Skin of body (tissue), 3 donors: ENCODE measurements at places on chromosomes 13 and 19. TPM values are rescaled to one million over a fixed set of nuclear protein-coding genes. Genes with fewer than 3 reads are reported as not detected.

TYROBP gene
- total RNA-seq, result 14.1 TPM

YJEFN3 gene
- 0.69 TPM for total RNA-seq

PDE4C gene
- 0.49 TPM for total RNA-seq

SHISA2 gene
- total RNA-seq, result 38.3 TPM

PTPRH gene
- total RNA-seq, result 0.39 TPM

LIM2 gene
- not detected for total RNA-seq

CACNA1A gene
- 1.5 TPM for total RNA-seq

SHISA7 gene
- 0.10 TPM for total RNA-seq

KCNN4 gene
- total RNA-seq, result 3.5 TPM

CEACAM8 gene
- total RNA-seq, result 4.8 TPM

C19orf73 gene
- total RNA-seq, result 0.30 TPM

PDCD2L gene
- total RNA-seq, result 8.8 TPM

ANGPTL8 gene
- 55.3 TPM for total RNA-seq

NCAN gene
- 0.49 TPM for total RNA-seq

NBEA gene
- 29.7 TPM for total RNA-seq

NUDT15 gene
- 10.6 TPM for total RNA-seq

CAPNS1 gene
- 141 TPM for total RNA-seq

CCDC8 gene
- total RNA-seq, result 36.2 TPM

ENOX1 gene
- total RNA-seq, result 9.7 TPM
